ENCODE measurements at places on chromosomes 2 and 18.

DNA sequence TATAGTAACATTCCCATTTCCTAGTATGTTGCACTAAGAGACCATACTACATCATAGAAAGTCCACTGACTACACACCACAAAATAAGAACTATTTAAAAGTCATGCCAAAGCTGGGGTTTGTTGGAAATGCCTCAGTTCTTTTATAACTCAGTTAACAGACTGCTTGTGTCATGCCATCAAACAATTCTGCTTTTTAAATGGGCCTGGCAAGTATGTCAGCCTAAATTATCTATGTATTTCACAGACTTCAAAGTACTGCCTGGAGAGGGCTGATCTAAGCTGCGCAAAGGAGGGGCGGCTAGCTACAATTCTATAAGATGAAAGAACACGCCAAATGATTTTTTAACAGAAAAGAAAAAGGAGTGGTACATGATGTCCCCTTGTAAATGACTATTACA lies 49.6 kb downstream of the FARSB start:
- no peak for DNase-seq

DNA sequence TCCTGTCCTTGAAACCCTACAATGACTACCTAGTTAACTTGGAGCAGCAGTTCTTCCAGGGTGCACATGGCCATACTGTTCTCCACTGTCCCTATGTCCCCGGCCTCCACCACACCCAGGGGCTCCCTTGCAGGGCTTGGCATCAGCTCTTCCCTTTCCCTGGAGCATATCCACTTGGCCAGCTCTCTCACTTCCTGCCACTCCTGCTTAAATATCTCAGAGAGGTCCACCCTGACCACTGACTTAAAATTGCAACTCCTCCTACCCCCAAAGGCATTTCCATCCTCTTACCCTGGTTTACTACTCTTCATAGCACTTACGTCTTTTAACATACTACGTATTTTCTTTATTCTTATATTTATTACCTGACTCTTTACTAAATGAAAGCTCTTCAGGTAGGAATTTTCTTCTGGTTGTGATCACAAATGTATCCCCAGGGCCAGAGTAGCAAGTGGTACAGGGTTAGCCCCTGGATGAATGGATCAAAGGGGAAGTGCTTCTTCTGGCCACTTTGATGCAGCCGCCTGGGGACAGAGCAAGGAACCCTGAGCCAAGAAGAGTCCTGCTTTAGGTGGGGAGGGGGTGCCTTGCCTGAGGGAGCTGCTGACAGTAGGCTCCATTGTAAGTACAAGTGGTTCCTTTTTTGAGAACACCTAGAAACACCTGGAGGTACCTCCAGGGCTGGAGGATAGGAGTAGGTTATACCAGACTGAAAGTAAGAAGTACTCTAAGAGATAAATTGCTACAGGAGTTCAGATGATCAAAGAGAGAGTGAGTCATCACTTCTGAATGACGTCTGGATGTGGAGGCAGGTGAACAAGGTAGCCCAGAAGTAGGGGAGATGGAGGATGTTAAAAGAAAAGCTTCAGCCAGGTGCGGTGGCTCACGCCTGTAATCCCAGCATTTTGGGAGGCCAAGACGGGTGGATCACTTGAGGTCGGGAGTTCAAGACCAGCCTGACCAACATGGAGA lies 82.2 kb downstream of the SOCS6 start:
- no peak for DNase-seq

GRCh38 chr2:41610501-41611190 lies 437.2 kb upstream of the PKDCC start:
- peak; percentile 51 for DNase-seq

DNA sequence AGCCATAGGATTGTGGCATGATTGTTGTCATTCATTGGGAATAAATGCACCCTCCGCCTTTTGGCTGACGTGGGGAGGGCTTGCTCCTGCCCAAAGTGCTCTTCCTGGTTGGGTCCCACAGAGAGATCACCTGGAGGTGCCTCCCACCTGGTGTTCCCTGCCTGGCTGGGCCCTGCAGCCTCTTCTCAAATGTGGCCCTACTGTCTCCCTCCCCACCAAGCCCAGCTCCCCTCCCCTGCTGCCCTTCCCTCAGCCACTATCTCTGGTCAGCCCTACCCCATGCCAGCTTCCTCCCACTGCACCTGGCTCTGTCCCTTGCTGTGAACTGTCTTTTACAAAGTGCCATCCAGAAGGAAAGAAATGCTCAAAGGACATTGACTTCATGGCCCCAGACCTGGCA lies 173.4 kb downstream of the GLI2 start:
- DNase-seq, result no peak

DNA sequence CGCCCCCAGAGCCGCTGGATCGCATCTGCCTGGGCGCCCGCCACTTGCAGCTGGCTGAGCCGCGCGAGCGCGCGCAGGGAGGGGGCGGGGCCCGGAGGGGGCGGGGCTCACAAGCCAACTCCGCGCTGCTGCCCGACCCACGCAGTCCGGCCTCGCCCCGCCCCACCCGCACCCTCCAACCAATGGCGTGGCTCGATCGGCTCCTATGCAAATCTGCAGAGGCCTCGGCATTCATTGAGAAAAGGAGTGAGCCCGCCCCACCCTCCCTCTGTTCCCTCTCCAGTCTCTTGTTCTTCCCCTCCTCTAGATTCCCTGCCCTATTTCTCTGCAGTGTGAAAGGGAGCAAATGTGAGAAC lies at the start of gene ALK:
ALK (minus strand) TSS at position 27 of the 356 bp plus-strand sequence. CDS start 927 bp downstream, outside the sequence.
- DNase-seq, result peak; percentile 91

DNA sequence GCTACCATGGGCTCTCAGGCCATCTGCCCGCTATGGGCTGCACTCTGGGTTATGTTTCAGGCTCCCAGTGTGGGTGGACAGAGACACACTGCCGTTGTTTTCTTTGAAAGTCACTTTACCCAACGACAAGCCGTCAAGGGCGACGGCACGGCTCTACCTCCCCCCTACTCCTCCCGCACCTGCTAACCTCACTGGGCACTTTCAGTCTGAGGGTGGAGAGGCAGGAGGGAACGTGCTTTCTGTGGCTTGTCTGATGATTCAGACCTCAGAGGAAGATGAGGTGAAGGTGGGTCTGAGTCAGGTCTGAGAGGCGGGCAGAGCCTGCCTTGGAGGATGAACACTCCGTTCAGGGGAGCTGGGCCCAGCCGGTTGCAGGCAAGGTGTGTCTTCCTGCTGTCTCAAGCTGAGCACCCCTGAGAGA lies 147.6 kb upstream of the HDAC4 start:
- DNase-seq, result no peak

DNA sequence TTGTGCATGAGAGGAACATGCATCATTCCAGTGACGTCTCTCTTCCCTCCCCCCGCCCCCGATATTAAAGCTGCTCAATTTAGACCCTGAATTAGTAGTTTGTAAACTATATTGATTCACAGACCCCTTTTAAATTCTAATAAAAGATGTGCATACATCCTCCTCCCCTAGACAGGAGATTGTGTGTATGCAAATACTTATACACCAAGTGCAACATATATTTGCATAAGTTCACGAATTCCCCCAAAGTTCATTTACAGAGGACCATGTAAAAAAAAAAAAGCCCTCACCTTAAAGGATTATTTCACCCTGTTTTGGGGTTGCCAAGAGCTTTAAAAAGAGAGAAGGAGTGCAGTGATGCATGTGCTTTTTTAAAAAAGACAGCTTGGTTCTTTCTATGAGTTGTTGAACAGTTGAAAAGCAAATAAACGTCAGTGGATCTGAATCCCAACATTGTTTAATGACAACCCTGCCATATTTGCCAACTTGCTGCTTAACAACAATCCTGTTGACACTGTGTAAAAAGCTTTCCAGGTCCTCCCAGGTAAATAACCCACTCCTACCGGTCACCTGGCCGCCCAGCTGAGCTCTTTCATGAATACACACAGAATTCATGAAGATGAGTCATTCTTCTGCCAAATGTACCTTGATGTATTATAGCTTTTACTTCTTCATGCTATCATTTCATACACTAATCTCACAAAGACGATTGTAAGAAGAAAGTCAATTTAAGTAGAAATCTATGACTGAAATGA lies 211.5 kb downstream of the IKZF2 start:
- no peak for DNase-seq

DNA sequence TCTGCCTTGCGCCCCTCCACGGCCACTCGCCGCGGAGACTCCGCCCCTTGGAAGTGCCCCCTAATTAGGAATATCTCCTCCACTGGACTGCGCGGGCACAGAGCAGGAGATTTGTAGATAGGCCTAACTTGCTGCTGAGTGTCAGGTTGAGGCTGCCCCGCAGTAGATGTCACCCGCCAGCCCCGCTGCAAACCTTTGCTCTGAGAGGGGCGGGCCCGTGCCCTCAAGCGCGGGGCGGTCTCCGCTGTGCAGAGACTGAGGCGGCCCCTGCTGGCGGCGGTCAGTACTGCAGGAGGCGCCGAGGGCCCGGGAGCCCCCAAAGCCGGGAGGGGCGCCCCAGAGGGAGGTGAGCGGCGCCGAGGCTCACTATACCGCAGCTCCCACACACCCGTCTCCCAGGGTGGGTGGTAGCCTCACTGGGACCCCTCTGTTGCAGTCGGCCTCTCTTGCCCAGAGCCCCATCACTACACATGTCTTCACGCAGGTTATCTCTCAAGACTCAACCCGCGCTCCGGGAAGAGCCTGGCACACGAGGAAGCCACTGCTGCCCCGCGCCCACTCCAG lies 2.9 kb upstream of the NEURL3 start:
- DNase-seq, result peak; percentile 23

GRCh38 chr2:81181845-81182244 lies 877.3 kb upstream of the LRRTM1 start:
- DNase-seq, result no peak

- DNase-seq, result no peak
Measured at GRCh38 chr2:148240838-148241237, 219.9 kb downstream of the MBD5 start.

DNA sequence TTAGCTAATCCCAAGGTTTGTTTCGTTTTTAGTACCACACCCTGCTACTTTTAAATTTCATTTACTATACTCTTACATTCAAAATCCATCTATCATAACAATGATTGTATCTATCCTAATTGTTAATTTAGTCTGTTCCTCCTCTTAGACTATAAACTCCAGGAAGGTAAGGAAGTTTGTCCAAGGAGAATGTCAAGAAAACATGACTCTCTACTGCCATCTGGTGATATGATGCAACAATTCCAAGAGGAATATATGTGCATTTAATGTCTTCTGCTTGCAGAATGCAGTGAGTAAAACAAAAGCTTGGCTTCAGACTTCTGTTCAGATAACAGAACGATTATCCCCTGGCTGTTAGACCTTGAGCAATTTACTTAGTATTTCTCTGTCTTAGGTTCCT lies 1267.1 kb downstream of the LRP1B start:
- peak; percentile 72 for DNase-seq

DNA sequence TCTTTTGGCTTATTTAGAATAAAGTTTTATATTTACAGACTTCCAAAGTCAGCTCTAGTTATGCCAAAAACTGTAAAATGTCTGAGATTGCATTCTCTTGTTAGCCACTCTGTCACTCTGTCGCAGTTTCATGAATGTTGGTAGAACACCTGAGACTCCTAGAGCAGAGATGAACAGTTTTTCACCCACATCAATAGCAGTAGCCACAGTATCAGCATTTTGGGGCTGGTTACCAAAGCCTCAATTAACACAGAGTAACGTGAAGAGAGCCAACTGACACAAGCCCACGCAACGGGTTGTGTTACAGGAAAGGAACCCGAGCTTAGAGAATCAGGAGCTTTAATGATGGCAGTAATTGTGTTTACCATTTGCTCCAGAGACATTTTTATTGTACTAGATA lies 443.0 kb upstream of the SLC39A10 start:
- DNase-seq, result no peak

DNA sequence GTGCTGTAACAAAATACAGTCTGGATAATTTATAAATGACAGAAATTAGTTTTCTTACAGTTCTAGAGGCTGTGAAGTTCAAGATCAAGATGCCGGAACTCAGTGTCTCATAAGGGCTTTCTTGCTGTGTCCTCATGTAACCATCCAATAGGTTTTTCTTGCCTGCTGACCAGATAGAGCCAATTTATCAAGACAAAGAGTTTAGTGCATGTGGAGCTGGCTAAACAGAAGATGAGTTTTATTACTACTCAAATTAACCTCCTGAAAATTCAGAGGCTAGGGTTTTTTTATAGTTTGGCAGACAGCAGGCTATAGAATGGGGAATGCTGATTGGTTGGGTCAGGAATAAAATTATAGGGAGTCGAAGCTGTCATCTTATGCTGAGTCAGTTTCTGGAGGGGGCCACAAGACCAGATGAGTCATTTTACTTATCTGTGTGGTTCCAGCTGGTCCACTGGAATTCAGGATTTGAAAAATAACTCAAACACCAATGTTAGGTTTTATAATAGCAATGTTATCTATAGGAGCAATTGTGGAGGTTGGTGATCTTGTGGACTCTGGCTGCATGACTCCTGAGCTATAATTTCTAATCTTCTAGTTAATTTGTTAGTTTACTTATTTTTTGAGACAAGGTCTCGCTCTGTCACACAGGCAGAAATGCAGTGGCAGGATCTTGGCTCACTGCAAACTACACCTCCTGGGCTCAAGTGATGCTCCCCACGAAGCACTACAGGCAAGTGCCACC lies 3.2 kb upstream of the PDK1 start:
- no peak for DNase-seq

- DNase-seq, result no peak
Measured at GRCh38 chr2:46275995-46276394, 21.2 kb upstream of the EPAS1 start.

GRCh38 chr2:19408592-19408991 lies 50.2 kb upstream of the OSR1 start:
- DNase-seq, result no peak

DNA sequence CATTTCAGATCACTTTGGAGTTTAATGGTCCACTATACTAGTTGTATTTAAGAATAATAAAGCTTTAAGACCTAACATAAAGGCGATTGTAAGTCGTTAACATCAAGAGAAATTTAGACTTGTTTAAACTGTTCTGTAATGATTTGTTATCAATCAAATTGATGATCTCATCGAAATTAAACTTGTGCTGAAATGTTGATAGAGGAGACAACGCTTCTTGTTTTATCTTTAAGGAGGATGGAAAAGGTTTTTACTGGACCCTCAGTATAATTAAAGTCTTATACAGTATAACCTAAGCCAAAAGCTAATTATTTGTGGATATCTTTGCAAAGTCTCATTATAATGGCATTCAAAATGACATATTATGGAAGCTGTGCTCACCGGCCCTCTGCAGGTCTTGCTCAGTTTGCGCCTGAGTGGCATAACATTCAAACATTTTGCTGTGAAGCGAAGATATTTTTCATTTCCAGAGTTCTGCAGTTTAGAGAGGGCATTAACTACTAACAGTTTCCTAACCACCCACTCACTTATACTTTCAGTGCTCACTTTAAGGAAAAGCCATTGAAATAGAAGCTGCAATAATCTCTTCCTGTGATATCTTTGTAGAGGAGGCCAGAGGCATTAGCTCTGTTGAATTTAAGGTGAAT lies 1.4 kb upstream of the SERTAD2 start:
- no peak for DNase-seq

DNA sequence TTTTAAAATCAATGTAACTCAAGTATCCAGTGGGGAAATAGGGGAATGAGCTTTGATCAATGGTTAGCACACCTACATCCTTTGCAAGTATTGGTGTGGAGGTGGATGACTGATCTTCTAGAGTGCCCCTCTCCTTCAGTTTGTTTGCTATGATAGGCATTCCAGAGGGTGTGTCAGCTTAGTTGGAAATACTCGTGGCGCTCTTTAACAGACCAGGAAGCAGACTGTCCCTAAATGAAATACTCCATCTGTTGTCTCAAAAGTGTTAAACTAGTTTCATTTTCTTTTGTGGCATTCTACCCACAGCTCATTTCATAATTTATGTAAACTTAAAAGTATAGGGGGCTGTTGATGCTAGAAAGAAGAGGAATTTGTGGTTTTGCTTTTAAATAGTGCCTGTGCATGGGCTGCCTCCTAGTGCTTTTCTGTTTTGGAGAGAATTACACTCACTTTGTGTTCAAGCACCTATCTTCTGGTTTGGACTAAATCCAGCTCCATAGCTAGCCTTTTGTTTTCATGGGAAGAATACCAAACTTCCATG lies 66.2 kb downstream of the STAT1 start:
- DNase-seq, result peak; percentile 9
